ENCODE measurements at places on chromosomes 7 and 10.

DNA sequence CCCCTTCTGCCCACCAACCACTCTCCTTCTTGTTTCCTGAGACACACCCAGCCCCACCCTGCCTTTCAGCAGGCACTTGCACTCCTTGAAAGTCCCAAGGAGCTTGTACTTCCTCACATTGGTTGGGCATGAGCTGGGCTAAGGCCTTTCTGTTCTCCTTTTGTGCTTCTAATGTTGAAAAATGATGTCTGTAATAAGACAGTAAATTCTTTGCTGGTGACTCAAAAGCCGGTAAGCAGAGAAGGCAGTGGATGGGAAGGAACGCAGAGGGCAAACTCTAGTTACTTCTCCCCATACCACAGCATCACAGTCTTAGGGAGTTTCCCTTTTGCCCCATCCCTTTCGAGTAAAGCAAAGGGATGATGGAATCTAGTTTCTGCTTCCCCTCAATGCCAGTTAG, 185.6 kb downstream of the PLXNA4 start:
- DNase-seq: no peak

GRCh38 chr10:72932259-72933015, 22.2 kb downstream of the PLA2G12B start:
- no peak for DNase-seq

DNA sequence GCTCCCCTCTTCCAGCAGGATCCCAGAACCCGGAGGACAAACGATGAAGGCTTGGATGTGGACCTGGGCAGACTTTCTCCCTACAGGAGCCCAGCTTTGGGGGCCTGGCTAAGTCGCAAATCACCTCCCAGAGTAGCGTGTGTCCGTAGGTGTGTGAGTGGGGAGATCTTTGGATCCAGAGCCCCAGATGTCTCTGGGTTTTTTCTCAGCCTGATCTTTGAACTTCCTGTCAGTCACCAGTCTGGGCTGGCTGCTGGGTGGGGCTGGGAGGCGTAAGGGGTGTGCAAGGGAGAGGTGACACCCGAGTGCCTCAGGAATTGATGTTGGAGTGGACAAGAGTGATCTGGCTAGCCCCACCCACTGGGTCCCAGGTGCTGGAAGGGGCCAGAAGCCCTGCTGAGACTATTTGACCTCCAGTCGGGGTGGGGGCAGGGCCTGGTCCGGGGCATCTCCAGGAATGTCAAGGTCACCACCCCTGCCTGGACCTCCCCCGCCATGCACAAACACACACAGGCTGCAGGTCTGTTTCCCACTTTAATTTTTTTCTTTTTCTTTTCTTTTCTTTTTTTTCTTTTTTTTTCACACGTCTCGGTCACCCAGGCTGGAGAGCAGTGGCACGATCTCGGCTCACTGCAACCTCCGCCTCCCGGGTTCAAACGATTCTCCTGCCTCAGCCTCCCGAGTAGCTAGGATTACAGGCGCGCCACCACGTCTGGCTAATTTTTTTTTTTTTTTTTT, at the start of gene MOGAT3:
Gene MOGAT3 (minus strand): TSS at position 175 of the 738 bp plus-strand sequence. CDS start 182 bp downstream, outside the sequence.
- DNase-seq: no peak

GRCh38 chr7:44636926-44637325, 30.5 kb downstream of the OGDH start:
- no peak for DNase-seq

GRCh38 chr7:150954986-150955518, 23.1 kb downstream of the KCNH2 start:
- DNase-seq: no peak

- no peak for DNase-seq
These were observed 267.7 kb downstream of the ACTR3B start for GRCh38 chr7:153027210-153027609.

DNA sequence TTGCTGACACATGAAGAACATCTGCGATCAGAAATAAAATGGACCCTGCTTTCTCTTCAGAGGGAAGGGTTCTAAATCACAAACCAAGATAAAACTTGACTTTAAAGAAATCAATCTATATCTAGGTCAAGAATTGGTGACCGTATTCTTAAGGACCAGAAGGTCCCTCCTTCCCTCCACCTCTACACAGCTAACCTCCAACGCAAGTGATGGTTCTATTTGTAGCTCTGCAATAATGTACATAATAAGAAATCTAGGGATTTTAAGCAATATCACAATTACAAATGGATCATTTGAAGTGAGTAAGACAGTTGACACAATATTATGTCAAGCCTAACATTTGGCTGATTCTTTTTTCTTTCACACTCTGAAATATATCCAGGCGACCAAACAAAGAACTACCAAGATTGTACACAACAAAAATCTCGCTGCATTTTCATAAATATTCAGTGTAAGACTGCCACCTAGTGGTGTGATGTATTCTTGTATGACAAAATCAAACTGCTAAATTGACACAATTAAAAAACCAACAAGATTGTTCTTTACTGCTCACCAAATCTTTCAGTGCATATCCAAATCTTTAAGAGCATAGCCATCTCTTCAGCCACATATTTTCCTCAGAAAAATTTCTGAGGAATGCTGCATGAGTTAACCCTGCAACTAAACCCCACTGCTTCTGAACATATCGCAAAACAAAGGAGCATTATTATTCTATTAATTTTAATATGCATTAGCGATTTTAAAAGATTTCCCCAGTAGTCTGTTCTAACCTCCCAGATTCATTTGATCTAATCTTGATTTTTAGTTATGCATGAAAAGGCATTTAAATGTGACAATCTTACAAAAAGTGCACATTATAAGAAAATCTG, 44.5 kb downstream of the ICA1 start:
- DNase-seq: no peak

DNA sequence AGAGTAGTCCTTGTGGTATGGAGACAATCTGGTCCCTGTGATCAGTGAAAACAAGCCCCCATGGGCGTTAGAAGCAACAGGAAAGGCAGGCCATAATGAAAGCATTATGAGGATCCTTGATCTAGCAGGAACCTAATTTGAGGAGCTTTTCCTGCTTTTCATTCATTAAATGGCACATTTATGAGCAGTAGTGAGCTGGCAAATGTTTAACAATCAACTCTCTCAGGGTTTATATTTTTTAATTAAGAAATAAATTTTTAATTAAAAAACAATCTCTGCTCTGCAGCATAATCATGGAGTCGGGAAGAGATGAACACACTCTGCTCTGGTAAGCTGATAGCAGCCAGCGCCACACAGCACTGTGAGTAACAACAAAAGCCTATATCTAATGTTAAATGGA, 11.3 kb upstream of the NEBL start:
- no peak for DNase-seq

DNA sequence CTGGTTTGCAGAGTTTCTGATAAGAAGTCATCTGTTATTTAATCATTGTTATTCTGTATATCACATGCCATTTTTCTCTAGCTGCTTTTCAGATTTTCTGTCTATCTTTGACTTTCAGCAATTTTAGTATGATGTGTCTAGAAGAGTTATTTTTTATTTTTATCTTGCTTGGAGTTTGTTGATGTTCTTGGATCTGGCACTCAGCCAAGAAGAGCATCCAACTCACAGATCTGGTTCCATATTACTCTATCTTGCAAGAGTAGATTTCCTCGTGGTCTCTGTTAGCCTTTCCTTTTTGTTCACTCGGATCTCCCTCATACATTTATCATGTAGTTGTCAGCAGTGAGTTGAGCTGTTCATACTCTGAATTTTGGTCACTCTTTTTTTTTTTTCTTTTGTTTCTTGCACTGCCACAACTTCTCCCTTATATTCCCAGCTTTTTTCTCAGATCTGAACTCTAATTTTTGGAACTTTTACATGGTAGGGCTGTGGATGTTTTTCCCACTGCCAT, 54.8 kb upstream of the CALCR start:
- no peak for DNase-seq

GRCh38 chr10:106284802-106285587, 879.5 kb downstream of the SORCS1 start:
- no peak for DNase-seq

DNA sequence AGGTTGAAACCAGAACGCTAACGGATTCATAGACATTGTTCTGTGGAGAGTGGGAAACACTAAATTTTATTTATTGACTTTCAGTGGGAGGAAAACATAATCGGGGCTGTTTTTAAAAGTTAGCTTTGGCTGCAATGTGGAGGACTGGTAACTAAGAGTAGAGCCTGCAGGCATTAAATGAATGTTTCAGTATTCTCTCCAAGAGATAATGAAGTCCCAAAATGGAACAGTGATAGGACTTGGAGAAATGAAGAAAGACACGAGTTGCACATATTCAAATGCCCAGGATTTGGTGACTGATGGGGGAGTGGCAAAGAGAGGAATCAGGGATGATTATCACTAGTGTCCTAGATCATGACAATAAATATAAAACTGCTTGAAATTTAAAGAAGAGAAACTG, 359.8 kb upstream of the LRRTM3 start:
- no peak for DNase-seq

DNA sequence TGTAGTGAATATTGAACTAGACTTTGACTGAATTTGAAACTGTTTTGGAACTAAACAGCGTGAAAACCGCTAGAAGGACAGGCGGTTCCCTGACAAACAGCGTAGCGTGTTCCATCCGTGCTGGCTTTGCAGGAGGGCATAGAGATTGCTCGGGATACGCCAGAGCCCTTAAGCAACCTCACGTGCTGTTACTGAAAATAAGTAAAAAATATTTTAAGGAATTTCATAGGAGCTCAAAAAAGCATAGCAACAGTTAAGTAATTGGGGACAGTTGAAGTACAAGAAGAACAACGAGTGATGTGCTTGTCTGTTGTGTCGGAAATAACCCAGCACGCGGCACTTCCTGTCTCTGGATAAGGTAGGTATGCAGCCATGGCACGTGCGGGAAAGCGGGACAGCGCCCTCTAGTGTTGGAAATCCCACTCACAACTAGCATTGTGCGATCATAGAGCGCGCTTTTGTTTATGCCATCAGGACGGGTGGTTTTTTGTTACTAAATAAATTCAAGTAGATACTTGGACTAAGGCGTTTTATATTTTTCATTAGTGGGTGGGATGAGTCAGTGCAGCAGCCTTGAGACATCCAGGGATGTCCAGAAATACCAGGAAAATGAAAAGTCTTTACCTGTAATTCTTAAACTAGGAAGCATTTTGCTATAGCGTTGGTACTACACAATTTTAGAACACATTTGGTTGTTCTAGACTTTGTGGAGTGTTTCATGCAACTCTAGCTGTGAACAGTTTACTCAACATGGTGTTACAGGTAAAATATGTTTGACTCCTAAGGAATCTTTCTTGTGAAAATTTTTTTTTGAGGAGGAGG, 50.4 kb downstream of the DNAJB6 start:
- DNase-seq: peak; percentile 54

DNA sequence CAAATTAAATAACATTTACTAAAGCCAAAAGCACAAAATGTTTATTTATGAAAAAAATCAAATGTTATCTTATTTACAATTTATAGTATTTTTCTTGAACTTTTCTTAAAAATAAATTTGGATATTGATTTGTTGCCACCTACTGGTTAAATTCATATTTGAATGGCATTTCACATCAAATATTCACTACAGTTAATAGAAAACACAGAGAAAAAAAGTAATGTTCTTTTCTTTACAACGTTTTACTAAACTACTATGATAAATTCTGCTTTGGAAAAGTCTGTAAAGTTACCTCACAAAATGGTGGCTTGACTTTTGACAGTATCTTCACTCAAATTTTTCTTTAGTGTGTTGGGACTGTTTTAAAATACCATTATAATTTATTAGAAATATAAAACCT, 52.7 kb downstream of the SRPK2 start:
- DNase-seq: no peak

DNA sequence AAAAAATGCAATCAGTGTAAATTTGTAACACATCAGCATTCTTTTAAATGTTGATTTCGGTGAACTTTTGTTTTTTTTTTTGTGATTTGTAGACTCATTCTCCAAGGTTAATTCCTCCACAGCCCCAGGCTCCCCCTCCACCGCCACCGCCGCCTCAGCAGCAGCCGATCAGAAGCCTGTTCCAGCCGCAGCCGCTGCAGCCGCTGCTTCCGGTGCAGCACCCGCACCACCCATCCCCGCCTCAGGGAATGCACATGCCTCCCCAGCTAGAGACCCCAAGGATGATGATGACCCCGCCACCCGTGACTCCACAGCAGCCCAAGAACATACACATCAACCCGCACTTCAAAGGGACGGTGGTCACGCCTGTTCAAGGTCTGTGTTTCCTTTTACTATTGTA, 66.6 kb downstream of the RBM33 start:
- no peak for DNase-seq

DNA sequence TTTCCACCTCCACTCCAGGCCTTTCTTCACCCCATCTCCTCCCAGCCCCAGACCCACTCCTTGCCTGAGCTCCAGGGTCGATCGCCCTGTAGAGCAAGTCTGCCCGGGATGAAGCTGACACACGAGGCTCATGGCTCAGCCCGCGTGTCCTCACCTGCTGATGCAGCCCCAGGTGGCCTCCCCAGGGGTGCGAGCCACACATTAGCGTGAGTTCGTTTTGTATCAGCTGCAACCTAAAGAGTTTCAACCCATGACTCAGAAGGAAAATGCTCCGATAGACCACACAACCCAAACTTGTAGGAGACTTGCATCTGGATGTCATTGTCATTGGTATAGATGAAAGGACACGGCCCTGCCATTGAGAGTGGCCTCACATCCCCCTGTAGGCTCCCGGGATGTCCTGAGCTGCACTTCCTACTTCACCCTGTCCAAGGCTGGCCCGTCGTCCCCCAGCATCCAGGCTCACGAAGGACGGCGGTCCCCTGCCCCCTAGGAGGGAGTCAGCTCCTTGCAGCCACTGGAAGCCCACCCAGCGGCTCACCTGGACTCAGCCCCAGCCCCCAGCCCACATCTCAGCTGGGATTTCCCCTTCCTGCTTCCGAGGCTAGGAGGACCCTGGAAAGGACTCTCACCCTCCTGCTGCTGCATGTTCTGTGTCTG, 97.7 kb downstream of the HTR5A start:
- no peak for DNase-seq

DNA sequence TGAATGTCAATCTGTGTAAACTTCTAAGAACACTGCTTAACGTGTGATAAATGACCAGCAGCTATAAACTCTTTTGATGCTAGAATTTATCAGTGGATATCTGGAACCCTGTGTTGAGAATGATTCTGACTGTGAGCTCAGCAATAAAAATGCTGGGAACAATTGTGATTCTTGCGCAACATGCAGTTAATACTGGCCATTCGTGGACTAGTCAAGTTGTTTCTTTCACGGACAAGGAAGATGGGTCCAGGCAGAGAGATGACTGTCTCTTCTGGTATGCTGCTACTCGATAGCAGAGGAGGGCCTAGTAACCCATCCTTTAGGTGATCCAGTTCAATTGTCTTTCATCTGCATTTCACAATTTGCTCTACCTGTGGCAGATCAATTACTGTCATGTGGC, 394.8 kb upstream of the IGFBP3 start:
- no peak for DNase-seq

Data from stimulated activated CD8-positive, alpha-beta memory T cell treated with anti-CD3 and anti-CD28 coated beads, Interleukin-15, amount 100 ng/mL, for 4 hours (primary cell).